CD4-positive, alpha-beta T cell treated with Interferon gamma for 1 hour (primary cell): ENCODE measurements at places on chromosomes 6 and 20.

- no peak for DNase-seq
Measured at GRCh38 chr6:4550227-4550597, 226.0 kb upstream of the CDYL start.

DNA sequence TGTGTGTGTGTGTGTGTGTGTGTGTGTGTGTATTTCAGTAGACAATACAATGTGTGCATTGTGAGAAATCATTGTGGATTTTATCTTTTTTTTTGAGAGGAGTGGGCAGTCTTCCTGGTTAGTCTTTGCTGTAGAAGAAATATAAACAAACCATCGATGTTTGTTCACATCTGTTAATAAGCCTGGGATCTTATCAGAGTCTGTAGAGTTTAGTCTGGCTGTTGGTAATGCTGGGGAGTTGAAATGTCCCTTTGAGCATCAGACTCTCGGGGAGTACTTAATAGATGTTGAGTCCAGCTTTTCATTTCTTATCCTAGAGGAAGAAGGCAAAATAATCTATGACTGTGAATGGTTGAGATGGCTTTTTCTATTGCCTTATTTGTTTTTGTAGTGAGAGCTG lies 96.6 kb upstream of the SUPT3H start:
- no peak for DNase-seq

- no peak for DNase-seq
Measured at GRCh38 chr6:83960664-83961063, 72.9 kb upstream of the MRAP2 start.

DNA sequence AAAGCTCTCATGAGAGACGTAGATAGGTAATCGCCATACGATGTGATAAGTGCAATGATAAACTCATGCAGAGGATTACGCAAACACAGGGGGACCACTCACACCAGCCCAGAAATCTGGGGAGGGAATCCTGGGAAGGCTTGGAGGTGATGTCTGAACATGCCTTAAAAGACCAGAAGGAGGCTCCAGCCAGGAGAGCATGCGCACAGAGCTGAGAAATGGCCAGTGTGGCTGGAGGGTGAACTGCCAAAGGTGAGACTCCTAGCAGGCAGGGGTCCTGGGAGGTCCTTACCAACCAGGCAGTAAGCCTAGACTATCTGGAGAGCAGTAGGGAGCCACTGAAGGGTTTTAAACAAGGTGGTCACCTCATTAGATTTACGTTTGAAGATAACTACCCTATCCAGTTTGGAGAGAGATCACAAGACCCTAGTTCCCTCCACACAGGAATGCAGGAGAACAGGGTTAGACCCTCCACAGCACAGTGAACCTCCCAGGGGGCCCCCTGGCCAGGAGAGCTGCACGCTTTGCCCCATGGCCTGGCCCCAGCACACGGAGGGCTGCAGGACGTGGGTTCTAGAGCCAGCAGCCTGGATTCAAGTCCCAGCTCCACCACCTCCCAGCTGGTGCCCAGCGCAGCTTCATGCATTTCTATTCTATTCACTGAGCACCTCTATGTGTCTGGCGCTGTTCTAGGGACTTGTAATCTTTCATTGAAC lies 13.1 kb downstream of the MDFI start:
- no peak for DNase-seq

GRCh38 chr20:49823152-49823847 lies 10.7 kb downstream of the SLC9A8 start:
- DNase-seq, result no peak

DNA sequence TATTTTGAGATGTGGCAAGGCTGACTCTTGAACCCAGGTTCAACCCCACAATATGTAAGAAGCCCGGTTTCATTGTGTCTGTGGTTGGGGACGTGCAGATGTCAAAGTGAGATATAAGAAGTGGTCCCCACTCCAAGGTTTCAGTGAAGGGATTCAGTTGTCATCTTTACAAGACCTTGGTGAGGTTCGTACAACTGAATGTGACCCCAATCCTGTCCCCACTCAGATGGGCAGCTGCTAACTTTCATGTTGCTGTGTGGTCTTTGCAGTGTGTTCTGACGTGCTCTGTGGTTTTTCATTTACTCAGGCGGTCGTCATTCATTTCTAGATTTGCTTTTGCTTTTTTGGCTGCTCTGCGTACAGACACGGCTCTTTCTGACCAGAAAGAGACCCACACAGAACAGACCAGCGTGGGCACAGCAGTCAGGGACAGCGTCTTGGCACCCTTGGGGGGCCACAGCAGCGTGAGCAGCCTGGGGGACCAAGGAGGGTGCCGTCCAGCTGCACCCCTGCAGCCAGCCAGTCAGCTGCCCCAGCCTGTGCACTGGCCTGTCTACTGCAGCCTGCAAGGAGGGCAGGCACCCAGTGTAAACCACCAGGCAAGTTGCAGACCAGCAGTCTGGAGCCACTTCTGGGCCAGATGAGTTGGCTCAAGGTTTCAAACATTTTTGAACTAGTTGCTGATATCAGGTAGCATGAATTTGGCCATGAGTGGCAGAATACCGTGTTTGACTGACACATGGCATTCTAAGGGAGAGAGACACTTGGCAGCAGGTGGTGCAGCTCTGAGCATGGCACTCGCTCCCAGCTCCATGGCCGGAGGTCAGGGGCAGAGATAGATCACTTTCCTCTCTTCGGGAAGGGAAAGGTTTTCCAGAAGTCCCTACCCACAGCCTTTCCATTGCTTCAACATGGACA lies 49.4 kb upstream of the IRF4 start:
- DNase-seq, result no peak

- DNase-seq, result no peak
Measured at GRCh38 chr20:4434681-4435080, 287.0 kb upstream of the PRND start.

GRCh38 chr6:150142670-150143515 lies at the start of gene PPP1R14C:
Gene PPP1R14C, plus strand, starts transcription at chr6:150143044. Its CDS starts 149 bp downstream, at chr6:150143193.
- DNase-seq, result no peak

GRCh38 chr20:36672991-36673390 lies 27.0 kb upstream of the SLA2 start:
- no peak for DNase-seq

DNA sequence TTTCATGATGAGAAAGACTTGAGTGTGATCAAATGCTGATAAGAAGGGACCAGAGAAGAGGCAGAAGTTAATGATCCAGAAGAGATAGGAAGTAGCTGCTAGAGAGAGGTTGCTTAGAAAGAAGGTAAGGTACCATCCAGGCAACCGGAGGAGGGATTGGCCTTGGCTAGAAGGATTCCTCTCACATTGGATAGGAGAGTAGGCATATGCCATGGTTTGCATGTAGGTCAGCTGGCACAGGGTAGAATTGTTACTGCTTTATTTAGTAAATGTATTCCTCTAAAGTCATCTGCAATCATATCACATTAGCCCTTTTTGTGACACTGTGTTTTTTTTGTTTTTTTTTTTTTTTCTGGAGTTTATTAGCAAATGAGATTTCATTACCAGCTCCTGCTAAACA lies 580.9 kb upstream of the FLRT3 start:
- DNase-seq, result no peak

- no peak for DNase-seq
Measured at GRCh38 chr6:80541181-80541580, 434.7 kb downstream of the BCKDHB start.

GRCh38 chr6:139569566-139569965 lies 195.1 kb upstream of the CITED2 start:
- DNase-seq, result no peak
